ENCODE measurements at places on chromosomes 7 and 10. TPM values are rescaled to one million over a fixed set of nuclear protein-coding genes. Genes with fewer than 3 reads are reported as not detected.

DNA sequence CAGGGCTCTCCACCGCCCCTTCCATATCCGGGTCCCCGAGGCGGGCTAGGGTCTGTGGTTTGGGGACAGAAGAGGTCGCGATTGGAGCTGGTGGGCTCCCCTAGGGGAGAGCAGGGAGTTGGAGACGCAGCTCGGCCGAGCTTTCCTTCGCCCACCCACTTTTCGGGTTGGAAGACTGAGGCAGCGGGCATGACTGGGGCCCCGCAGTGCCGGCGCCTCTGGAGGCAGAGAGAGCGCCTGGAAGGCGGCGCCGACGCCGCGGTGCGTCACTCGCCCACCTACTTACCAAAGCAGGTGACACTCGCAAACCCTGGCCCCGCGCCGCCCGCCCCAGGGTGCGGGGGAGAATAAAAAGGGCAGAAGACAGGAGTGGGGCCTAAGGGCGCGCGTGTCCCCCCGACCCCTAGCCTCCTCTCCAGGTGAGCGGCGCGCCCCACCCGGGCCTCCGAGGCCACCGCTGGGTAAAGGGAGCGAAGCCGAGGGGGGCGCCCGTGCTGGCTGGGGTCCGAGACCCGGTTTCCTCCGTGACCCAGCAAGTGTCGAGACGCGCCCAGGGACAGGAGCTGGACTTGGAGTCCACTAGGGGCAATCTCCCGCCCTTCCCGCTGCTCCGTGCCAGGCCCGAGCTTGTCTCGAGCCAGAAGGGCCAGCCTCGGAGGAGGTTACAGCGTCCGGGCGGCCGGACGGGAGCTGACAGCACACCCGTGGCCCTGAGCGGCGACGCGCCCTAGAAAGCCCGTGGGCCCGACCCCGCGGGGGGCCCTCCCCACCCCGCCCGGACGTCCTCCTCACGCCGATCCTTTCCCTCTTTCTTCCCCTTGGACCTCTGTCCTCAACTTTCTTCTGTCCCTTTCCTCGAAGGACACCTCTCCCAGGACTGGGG lies 34.4 kb upstream of the GRID1 start:
- peak; percentile 73 for DNase-seq
- peaks cover 10% of the 10 kb centered on the region for H3K4me1 ChIP-seq
- H3K4me3 ChIP-seq = peak overlapping the region; percentile 86

- H3K36me3 ChIP-seq = no peaks in the 10 kb centered on the region
- H3K4me3 ChIP-seq = no peak overlapping the region
- H3K27me3 ChIP-seq = no peaks in the 10 kb centered on the region
- H3K4me1 ChIP-seq = no peaks in the 10 kb centered on the region
- no peak overlapping the region for H3K27ac ChIP-seq
Measured at GRCh38 chr7:16062269-16062668, 359.1 kb downstream of the CRPPA start.

DNA sequence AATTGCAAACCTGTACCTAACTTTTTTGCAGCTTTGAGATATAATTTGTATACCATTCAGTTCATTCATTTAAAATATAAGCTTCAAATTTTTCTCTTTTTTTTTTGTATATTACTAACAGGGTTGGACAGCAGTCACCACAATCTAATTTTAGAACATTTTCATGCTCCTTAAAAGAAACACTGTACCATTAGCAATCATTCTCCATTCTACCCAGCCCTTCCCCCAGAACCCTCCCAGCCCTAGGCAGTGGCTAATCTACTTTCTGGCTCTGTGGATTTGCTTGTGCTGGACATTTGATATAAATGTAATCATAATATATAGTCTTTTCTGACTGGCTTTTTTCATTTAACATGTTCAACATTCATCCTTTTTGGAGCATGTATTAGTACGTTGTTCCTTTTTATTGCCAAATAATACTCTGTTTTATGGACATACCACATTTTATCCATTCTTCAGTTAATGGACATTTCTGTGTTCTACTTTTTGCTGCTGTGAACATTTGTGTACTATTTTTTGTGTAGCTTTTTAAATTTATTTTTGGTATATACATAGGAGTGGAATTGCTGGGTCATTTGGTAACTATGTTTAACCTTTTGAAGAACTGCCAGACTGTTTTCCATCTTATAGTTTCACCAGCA lies 40.9 kb upstream of the ST7 start:
- H3K27ac ChIP-seq = no peak overlapping the region
- no peaks in the 10 kb centered on the region for H3K4me1 ChIP-seq
- peaks cover 8% of the 10 kb centered on the region for H3K36me3 ChIP-seq
- H3K4me3 ChIP-seq = no peak overlapping the region
- H3K27me3 ChIP-seq = no peaks in the 10 kb centered on the region
- no peak for DNase-seq

DNA sequence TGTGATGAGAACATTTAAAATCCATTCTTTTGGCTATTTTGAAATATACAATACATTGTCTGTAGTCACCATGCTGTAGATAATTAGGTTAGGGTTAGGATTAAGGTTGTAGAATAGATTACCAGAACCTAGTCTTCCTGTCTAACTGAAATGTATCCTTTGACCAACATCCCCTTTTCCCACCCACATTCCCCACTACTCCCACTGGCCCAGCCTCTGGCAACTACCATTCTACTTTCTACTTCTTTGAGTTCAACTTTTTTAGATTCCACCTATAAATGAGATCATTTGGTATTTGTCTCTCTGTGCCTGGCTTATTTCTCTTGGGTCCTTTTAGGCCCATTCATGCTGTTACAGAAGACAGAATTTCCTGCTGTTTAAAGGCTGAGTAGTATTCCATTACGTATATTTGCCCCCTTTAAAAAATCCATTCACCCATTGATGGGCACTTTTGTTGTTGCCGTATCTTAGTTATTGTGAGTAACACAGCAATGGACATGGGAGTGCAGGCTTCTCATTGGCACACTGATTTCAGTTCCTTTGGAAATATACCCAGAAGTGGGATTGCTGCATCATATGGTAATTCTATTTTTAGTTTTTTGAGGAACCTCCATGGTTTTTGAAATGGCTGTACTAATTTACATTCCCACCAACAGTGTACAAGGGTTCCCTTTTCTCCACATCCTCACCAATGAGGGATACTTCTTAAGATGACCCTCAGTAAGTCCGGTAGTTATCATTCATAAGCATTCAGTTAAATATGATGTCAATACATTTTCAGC lies 104.0 kb downstream of the RALA start:
- no peaks in the 10 kb centered on the region for H3K36me3 ChIP-seq
- H3K4me1 ChIP-seq = peaks cover 2% of the 10 kb centered on the region
- H3K4me3 ChIP-seq = no peak overlapping the region
- no peak overlapping the region for H3K27ac ChIP-seq
- no peaks in the 10 kb centered on the region for H3K27me3 ChIP-seq

DNA sequence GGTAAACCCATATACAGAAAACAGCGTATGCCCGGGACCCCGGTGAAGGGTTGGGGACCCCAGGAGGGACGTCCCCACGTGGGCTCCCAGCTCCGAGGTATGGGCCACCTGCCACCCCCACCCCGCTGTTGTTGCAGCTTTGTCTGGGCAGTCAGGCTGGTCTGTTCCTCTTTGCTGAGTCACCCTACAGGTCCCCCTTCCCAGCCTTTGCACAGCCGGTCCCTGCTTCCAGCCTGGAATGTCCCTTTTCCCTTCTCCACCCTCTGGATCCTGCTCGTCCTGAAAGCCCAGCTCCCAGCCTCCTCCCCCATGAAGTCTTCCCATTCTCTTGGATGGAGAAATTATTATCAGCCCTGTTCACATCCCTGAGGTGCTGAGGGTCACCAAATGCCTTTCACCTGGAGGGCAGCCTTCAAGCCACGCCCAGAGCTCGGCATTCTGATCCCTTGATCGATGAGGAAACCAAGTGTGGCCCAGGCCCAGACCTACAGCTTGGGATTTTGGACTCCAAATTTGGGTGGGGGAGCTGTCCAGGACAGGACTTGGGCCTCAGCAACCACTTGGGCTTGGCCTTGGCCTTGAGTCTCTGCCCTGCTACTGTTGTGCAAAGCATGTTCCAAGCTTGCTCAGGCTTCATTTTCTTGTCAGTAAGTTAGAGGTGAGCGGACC lies 2.6 kb downstream of the CLDN4 start:
- H3K4me3 ChIP-seq = no peak overlapping the region
- H3K36me3 ChIP-seq = no peaks in the 10 kb centered on the region
- no peaks in the 10 kb centered on the region for H3K4me1 ChIP-seq
- no peaks in the 10 kb centered on the region for H3K27me3 ChIP-seq

DNA sequence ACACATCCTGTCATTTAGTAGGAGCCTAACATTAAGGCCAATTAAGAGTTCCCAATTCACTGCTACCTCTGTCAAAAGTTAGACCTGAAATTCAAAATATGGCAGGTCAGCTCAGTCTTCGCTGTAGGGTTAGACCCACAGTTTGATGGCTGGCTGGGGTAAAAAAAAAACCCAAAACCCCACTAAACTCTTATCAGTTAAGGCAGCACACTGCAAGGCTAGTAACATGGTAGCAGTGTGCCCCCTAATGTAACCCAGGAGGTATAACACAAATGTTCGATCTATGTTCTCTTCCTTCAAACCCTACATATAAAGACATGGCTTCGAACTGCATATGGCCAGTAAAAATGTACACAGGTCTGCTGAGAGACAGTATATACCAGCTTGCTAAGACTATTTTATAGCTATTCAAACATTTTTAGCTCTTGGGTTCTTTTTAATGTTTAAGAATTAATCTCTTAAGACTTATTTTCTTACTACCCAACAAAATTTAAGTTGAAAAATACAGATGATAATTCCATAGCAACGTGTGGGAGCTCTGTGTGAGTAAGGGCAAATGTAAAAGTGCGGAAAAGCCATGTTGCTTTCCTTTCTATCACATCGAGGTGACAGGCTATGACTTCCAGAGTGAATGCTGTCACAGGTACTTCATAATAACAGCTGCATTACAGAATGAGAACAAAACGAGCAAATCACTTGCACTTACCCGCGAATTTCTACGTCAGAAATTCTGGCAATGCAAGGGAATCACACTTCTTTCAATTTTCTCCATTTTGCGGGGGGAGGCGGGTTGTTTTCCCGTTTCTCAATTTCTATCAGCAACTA lies 168.4 kb upstream of the IMMP2L start:
- no peaks in the 10 kb centered on the region for H3K27me3 ChIP-seq
- no peak overlapping the region for H3K4me3 ChIP-seq
- H3K36me3 ChIP-seq = no peaks in the 10 kb centered on the region
- no peak overlapping the region for H3K27ac ChIP-seq
- H3K4me1 ChIP-seq = no peaks in the 10 kb centered on the region
- no peak for DNase-seq

The PILRA gene
- total RNA-seq = 14.3 TPM

DNA sequence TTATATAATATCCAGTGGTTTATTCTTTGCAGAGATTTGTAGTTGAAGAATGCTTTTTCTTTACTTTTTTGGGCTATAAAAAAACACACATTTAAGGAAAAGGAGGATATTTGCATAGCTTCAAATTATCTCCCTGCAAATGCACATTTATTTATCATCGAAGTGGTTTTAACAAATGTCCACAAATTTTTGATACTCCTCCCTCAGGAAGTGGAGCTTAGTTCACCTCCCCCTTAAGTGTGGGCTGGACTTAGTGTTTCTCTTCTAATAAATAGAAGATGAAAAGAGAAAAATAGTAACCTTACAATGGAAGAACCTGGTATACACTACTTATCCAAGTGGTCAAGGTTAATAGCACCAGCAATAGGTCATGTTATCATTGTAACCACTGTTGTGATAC lies 537.6 kb downstream of the ARL4A start:
- no peak for DNase-seq
- no peaks in the 10 kb centered on the region for H3K36me3 ChIP-seq
- H3K27ac ChIP-seq = no peak overlapping the region
- no peaks in the 10 kb centered on the region for H3K27me3 ChIP-seq

GRCh38 chr7:30142710-30143109 lies 7.9 kb downstream of the MTURN start:
- H3K27ac ChIP-seq = no peak overlapping the region
- DNase-seq = no peak

All from naive thymus-derived CD4-positive, alpha-beta T cell (primary cell).